GM23248 (cell line): ENCODE measurements at places on chromosomes 12 and 14.

- no peaks in the 10 kb centered on the region for H3K36me3 ChIP-seq
- H3K27ac ChIP-seq = no peak overlapping the region
- no peaks in the 10 kb centered on the region for H3K4me1 ChIP-seq
Observed at GRCh38 chr14:20873370-20874177, 17.6 kb upstream of the RNASE3 start.

- no peak for DNase-seq
- H3K27me3 ChIP-seq = no peaks in the 10 kb centered on the region
- peaks cover 33% of the 10 kb centered on the region for H3K4me1 ChIP-seq
- no peak overlapping the region for H3K27ac ChIP-seq
- 0 out of 2 replicates have a peak, but pooled peaks cover 2% of the 10 kb centered on the region for H3K36me3 ChIP-seq
Observed at GRCh38 chr12:50249464-50250182, 33.7 kb downstream of the LIMA1 start.

DNA sequence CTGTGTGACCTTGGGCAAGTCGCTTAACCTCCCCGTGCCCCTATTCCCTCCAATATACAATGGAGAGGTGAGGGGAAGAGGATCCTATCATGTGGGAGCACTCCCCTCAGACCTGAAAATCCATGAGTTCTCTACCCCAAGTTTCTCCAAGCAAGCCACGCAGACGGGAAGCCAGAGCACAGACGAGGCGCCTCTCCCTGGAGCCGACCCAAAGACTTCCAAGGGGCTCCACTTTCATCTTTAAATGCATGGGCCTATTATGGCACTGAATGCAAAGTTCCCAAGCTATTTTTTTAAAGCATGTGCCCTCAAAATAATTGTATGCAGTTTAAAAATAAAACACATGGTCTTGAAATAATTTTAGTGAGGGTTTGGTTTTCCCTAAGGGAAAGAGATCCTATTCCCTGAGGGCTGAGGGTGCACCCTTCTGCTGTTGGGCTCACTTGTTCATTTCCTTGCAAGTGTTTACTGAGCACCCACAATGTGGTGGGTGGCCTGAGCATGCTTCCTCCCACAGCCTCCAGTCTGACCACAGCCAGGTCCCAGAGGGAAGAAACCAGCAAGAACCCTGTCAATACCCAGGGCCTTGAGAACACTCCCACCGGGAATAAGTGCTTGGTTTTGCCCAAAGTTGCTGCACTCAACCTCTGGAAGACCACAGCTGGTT is 14.6 kb downstream of the CMKLR1 start:
- H3K4me3 ChIP-seq = no peak overlapping the region
- H3K27ac ChIP-seq = no peak overlapping the region
- no peaks in the 10 kb centered on the region; the same call in 1 of the 2 replicates for H3K27me3 ChIP-seq
- no peaks in the 10 kb centered on the region for H3K36me3 ChIP-seq

GRCh38 chr12:115790526-115790925 is 487.0 kb downstream of the MED13L start:
- no peak overlapping the region for H3K27ac ChIP-seq
- H3K4me3 ChIP-seq = no peak overlapping the region
- H3K27me3 ChIP-seq = peaks cover 5% of the 10 kb centered on the region; the same call in 1 of the 2 replicates
- no peaks in the 10 kb centered on the region for H3K36me3 ChIP-seq
- DNase-seq = no peak

GRCh38 chr12:89470741-89471509 is 53.7 kb downstream of the GALNT4 start:
- H3K4me1 ChIP-seq = peaks cover 47% of the 10 kb centered on the region
- H3K27me3 ChIP-seq = no peaks in the 10 kb centered on the region
- H3K36me3 ChIP-seq = no peaks in the 10 kb centered on the region
- H3K4me3 ChIP-seq = no peak overlapping the region

GRCh38 chr12:4147031-4147481 is 126.5 kb upstream of the CCND2 start:
- H3K27me3 ChIP-seq = no peaks in the 10 kb centered on the region
- no peak for DNase-seq
- H3K36me3 ChIP-seq = no peaks in the 10 kb centered on the region
- H3K4me3 ChIP-seq = no peak overlapping the region
- H3K4me1 ChIP-seq = no peaks in the 10 kb centered on the region

DNA sequence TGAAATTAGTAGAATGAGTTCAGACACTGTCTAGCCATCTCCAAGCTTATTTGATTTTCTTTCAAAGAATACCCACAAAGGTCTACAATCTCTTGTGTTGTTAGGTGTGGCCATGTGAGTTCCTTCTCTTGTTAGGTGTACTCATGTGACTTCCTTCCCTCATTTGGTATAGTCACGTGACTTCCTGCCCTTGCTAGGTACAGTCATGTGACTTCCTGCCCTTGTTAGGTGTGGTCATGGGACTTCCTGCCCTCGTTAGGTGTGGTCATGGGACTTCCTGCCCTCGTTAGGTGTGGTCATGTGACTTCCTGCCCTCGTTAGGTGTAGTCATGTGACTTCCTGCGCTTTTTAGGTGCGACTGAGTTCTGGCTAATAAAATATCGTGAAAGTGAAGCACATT is 179.6 kb downstream of the TMX1 start:
- no peak for DNase-seq
- no peaks in the 10 kb centered on the region for H3K36me3 ChIP-seq
- H3K4me3 ChIP-seq = no peak overlapping the region
- no peak overlapping the region for H3K27ac ChIP-seq
- H3K27me3 ChIP-seq = no peaks in the 10 kb centered on the region

- H3K27ac ChIP-seq = peak overlapping the region; percentile 84
- H3K4me3 ChIP-seq = peak overlapping the region; percentile 87
- no peaks in the 10 kb centered on the region for H3K36me3 ChIP-seq
Observed at GRCh38 chr12:13000925-13001774, 1.1 kb upstream of the HEBP1 start.

GRCh38 chr14:51495319-51495718 is 156.4 kb upstream of the FRMD6 start:
- DNase-seq = peak; percentile 17
- no peaks in the 10 kb centered on the region for H3K36me3 ChIP-seq
- no peaks in the 10 kb centered on the region for H3K27me3 ChIP-seq
- H3K4me3 ChIP-seq = no peak overlapping the region
- H3K4me1 ChIP-seq = peaks cover 11% of the 10 kb centered on the region

GRCh38 chr12:89943463-89943862 is 234.8 kb upstream of the ATP2B1 start:
- no peak for DNase-seq
- peaks cover 30% of the 10 kb centered on the region for H3K4me1 ChIP-seq
- H3K27ac ChIP-seq = no peak overlapping the region
- H3K27me3 ChIP-seq = no peaks in the 10 kb centered on the region

DNA sequence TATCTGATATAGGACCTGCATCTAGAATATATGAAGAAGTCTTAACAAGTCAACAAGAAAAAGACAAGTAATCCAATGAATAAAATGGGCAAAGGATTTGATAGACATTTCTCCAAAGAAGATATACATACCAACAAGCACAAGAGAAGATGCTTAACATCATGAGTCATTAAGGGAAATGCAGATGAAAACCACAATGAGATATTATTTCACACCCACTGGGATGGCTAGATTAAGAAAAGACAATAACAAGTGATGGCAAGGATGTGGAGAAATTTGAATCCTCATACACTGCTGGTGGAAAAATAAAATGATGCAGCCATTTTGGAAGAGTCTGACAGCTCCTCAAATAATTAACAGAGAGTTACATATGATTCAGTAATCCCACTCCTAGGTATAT is 502.6 kb downstream of the FUT8 start:
- DNase-seq = no peak
- no peak overlapping the region for H3K27ac ChIP-seq
- H3K27me3 ChIP-seq = no peaks in the 10 kb centered on the region; the same call in 1 of the 2 replicates
- H3K4me1 ChIP-seq = no peaks in the 10 kb centered on the region
- no peaks in the 10 kb centered on the region for H3K36me3 ChIP-seq

DNA sequence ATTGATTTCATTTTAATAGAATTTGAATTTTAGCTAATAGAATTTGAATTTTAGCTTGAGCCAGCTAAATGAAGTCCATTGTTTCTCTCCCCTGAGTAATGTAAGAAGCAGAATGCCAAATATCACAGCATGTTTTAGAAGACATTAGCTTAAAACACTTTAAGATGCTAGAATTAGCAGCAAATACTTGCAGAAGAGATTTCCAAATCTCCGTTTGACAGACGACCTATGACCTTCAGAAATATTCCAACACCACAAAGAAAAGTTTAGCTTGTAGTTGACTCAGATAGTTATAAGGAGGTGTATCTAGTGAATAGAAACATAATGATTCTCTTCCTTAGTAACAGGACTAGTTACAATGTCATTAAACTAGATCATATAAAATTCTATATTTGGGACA is 51.7 kb upstream of the MYF6 start:
- no peak overlapping the region for H3K4me3 ChIP-seq
- H3K36me3 ChIP-seq = no peaks in the 10 kb centered on the region
- H3K4me1 ChIP-seq = no peaks in the 10 kb centered on the region
- no peaks in the 10 kb centered on the region for H3K27me3 ChIP-seq
- DNase-seq = peak; percentile 7
- no peak overlapping the region for H3K27ac ChIP-seq

DNA sequence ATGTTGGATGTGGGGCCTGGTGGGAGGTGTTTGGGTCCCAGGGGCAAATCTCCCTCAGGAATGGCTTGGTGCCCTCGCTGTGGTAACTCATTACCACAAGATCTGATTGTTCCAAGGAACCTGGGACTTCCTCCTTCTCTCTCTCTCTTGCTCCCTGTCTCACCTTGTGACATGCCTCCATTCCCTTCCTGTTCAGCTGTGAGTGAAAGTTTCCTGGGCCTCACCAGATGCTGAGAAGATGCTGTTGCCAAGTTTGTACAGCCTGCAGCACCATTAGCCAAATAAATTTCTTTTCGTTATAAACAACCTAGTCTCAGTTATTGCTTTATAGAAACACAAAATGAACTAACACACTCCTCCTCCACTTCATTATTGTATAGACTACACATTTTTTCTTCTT is 759.8 kb upstream of the MDGA2 start:
- DNase-seq = no peak
- H3K27me3 ChIP-seq = no peaks in the 10 kb centered on the region
- no peak overlapping the region for H3K4me3 ChIP-seq
- no peaks in the 10 kb centered on the region for H3K36me3 ChIP-seq
- H3K4me1 ChIP-seq = no peaks in the 10 kb centered on the region

- no peak overlapping the region for H3K27ac ChIP-seq
- DNase-seq = no peak
- no peaks in the 10 kb centered on the region for H3K27me3 ChIP-seq
- peaks cover 8% of the 10 kb centered on the region; the same call in 1 of the 2 replicates for H3K4me1 ChIP-seq
Observed at GRCh38 chr12:57539134-57539768, 7.7 kb downstream of the DCTN2 start.

DNA sequence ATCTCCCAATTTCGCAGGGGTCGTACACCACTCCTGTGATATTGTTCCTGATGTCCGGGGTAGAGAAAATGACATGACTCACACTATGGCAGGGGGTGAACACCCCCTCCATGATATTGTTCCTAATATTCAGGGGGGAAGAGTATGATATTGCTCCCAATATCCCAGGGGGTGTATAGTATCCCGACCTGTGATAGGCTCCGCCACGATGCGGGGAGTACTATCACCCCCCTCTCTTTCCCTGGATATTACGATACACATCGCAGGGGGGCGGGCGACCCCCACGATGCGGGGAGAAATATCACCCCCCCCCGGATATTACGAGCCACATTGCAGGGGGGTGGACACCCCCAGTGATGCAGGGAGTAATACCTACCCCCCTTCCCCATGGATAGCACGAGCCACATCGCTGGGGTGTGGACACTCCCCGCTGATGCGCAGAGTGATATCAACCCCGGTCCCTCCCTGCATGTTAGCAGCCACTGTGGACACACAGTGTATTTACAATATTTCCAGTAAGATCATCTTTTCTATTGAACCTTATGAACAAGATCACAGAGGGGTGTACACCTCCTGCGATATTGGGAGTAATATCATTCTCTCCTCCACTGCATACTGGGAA is 17.7 kb downstream of the SMIM41 start:
- no peak for DNase-seq
- no peaks in the 10 kb centered on the region for H3K4me1 ChIP-seq
- peaks cover 3% of the 10 kb centered on the region for H3K27me3 ChIP-seq
- H3K4me3 ChIP-seq = no peak overlapping the region
- no peaks in the 10 kb centered on the region for H3K36me3 ChIP-seq
- H3K27ac ChIP-seq = no peak overlapping the region

GRCh38 chr12:79174626-79175025 is 310.1 kb downstream of the SYT1 start:
- no peak overlapping the region for H3K4me3 ChIP-seq
- no peak overlapping the region for H3K27ac ChIP-seq
- peak; percentile 79 for DNase-seq
- 0 out of 2 replicates have a peak, but pooled peaks cover 3% of the 10 kb centered on the region for H3K4me1 ChIP-seq
- no peaks in the 10 kb centered on the region for H3K36me3 ChIP-seq
- H3K27me3 ChIP-seq = no peaks in the 10 kb centered on the region

- peaks cover 12% of the 10 kb centered on the region; the same call in 1 of the 2 replicates for H3K4me1 ChIP-seq
- no peak overlapping the region for H3K4me3 ChIP-seq
- H3K27me3 ChIP-seq = no peaks in the 10 kb centered on the region
Observed at GRCh38 chr12:108862588-108862959, 5.2 kb upstream of the SSH1 start.

- H3K27me3 ChIP-seq = no peaks in the 10 kb centered on the region
- H3K36me3 ChIP-seq = no peaks in the 10 kb centered on the region
- no peak overlapping the region for H3K27ac ChIP-seq
- no peaks in the 10 kb centered on the region for H3K4me1 ChIP-seq
- DNase-seq = no peak
Observed at GRCh38 chr12:90396556-90396955, 558.4 kb downstream of the CCER1 start.

GRCh38 chr12:125467363-125467762 is 402.1 kb downstream of the AACS start:
- H3K4me3 ChIP-seq = no peak overlapping the region
- H3K36me3 ChIP-seq = no peaks in the 10 kb centered on the region
- H3K4me1 ChIP-seq = no peaks in the 10 kb centered on the region
- DNase-seq = no peak

GRCh38 chr14:61609191-61609843 is 86.0 kb upstream of the HIF1A start:
- H3K27me3 ChIP-seq = no peaks in the 10 kb centered on the region
- H3K4me3 ChIP-seq = 0 out of 2 replicates have a peak overlapping the region, but pooled peaks have one; percentile 0
- H3K4me1 ChIP-seq = peaks cover 46% of the 10 kb centered on the region
- DNase-seq = peak; percentile 89
- H3K27ac ChIP-seq = peak overlapping the region; percentile 81

DNA sequence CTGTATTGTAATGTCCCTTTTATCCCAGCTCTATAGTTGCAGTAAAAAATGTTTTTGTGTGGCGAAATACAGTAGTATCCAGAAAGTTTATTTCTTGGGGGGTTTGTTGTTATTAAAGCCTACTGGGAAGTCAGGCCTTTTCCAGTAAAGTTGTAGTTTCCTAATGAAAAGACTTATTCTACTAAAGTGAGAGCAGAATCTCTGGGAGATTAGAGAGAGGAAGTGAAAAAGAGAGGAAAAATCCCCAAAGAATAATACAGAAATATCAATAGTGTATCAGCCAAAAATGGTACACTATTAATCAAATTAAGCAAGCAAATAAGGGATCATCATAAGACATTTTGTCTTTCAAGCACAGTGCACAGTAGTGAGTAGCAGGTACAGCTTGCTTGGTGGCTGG is 46.3 kb upstream of the ATXN7L3B start:
- H3K36me3 ChIP-seq = no peaks in the 10 kb centered on the region
- H3K27me3 ChIP-seq = no peaks in the 10 kb centered on the region
- no peak overlapping the region for H3K27ac ChIP-seq
- no peak for DNase-seq
- H3K4me3 ChIP-seq = no peak overlapping the region

GRCh38 chr12:54395545-54395944 is 11.0 kb upstream of the ZNF385A start:
- no peak overlapping the region for H3K27ac ChIP-seq
- H3K27me3 ChIP-seq = no peaks in the 10 kb centered on the region
- peaks cover 64% of the 10 kb centered on the region for H3K36me3 ChIP-seq
- DNase-seq = no peak
- H3K4me3 ChIP-seq = no peak overlapping the region
- no peaks in the 10 kb centered on the region for H3K4me1 ChIP-seq
